ENCODE measurements at places on chromosomes 4 and X.

DNA sequence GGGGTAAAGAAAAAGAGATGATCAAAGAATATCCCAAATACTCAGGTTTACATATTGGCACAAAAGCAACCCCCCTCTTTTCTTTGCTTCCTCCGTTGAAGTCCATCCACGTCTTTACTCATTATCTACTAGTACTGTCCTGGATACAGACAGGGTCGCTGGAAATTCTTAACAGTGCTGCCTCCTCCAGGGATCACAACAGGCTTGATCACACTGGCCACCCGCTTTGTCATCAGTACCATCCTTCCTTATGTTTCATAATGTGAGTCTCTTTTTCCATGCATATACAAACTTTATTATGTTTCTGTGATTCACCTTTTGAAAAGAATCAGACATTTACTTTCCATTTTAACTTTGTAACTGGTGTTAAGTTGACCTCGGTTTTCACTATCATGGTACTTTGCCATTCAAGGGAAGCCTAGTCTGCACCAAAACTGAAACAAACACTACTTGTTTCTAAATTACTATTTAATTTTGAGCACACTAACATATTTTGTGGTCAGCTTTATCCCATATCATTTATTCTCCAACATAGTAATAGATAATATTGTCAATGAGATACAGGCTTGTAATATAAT is 387.5 kb upstream of the PPP1R2C start:
- DNase-seq, result no peak

GRCh38 chr4:87268411-87268810 is 48.0 kb upstream of the KLHL8 start:
- DNase-seq, result no peak

GRCh38 chr4:84750960-84751283 is 168.0 kb downstream of the CDS1 start:
- no peak for DNase-seq

DNA sequence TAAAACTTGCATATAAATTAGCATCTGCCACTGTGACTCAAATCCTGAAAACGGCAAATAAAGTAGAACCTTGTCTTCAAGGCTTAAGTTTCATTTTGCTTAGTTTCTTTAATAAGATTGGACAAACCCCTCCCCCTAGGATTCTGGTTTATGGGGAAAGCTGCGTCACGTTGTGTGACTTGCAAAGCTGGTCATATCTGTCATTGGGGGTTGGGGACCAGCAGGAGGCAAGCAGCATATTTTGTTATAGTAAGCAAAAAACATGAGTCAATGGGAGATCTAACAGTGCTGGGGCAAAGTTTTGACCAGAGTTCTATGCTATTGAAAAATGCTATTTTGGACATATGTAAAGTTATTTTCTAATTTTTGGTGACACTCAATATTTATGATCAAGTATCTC is 407.3 kb downstream of the PCDH18 start:
- DNase-seq, result no peak

- DNase-seq, result peak; percentile 91
Measured at GRCh38 chr4:8403173-8403753, 37.3 kb downstream of the ACOX3 start.
